ENCODE measurements at places on chromosomes 7 and 10.

DNA sequence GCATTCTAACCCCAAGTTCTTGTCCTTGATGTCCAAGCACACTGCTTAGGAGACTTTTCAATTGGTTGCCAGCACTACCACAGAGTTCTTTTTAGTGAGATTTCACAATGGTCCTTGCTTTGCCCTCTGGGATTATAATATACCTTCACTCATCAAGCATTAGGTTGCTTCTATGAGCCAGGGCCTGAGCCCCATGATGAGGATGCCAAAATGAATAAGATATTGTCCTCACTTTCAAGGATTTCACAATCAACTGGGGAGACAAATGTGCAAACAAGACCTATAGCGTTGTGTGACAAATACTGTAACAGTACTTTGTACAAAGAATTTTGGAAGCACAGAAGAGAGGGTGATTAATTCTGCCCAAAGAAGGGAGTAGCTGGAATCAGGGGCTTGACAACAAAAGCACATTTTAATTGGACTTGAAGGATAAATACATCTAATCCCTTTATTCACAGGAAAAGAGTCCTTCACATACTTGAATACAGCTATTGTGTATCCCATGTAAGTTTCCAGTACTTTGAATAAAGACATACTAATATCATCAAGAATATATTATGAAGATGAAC, 263.6 kb upstream of the LRRN3 start:
- no peak for DNase-seq

DNA sequence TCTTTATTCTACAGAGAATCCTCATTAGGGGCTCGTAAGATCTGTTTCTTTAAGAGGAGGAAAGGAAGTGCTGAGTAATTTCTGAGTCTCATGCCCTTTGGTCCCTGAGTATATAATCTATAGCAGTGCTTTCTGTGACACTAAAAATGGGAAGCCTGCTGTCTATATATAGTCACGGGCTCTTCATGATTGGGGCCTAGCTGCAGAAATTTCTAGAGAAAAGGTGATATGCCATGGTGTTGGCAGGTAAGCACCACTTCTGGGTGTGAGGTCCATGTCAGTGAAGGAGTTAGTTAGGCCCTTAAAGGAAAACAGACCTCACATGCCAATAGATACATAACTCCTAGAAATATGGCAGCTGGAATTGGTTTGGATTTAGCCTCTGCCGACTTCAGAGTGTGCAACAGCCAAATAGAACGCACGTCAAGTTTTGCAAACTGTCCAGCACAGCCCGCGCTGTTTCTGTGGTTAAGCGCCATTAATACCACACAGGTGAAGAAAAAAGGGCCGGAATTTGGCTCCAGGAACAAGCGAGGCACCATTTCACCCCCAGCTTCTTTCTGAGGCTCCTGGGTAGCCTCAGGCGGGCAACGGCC, 123.2 kb downstream of the TACC2 start:
- DNase-seq = no peak

- DNase-seq = no peak
Measured at GRCh38 chr7:74056096-74056915, 27.3 kb upstream of the LIMK1 start.

DNA sequence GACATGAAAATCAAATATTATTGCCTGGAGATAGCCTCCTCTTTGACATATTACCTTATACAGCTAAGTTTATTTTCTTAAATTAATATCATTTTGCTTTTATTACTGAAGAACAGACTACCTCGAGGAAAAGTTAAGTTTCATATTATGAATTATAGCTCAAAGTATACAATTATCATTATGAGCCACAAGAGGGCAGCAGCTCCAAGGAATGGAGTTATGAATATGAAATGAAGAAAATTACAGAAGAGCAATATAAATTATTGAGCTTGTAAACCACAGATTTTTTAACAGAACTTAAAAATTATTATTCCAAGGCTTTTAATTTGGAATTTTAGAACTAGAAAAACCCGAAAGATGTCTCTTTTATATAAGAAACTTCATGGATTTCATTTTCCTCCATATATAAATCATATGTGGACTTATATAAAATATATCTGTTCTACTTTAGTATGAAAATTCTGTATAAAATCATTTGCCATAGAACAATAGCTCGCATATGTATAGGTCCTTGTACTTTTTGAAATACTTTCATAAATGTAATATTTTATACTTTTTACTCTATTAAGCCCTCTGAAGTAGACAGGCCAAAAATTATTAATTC, 40.1 kb downstream of the IQUB start:
- no peak for DNase-seq

DNA sequence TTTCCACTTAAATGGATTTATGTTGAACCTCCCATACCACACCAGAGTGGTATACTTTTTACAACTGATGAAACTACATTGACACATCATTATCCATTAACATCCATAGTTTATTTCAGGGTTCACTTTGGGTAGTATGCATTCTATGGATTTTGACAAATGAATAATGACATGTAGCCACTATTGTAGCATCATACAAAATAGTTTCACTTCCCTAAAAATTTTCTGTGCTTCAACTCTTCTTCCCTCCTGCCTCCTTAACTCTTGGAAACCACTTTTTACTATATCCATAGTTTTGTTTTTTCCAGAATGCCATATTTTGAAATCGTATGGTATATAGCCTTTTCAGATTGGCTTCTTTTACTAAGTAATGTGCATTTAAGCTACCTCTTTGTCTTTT, 199.5 kb upstream of the TMEM196 start:
- DNase-seq = no peak

Data from stimulated activated CD4-positive, alpha-beta T cell treated with anti-CD3 and anti-CD28 coated beads, Interleukin-15, amount 100 ng/mL, for 1 hour (primary cell).